Adipocyte (in vitro differentiated cells): ENCODE measurements at places on chromosomes 7 and 10.

DNA sequence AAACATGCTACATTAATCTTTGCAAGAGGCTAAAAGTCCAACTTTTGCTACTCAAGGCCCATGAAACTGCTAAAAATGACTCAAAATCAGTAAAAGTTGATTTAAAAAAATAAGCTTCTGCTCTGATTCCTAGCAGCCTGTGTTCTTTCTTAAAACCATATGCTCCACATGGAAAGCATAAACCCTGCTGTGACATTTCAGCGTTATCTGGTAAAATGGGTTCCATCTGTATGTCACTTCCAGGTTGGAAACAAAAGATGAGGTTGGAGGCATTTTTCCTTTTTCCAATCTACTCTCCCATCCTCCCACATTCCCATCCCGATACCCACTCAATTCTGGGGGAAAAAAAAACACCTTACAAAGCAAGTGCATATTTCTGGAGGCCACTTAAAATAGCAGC lies 439.5 kb downstream of the NEBL start:
- DNase-seq, result no peak

GRCh38 chr10:119246862-119247549 lies 39.6 kb downstream of the GRK5 start:
- peak; percentile 95 for DNase-seq

GRCh38 chr10:62048919-62049623 lies 147.6 kb downstream of the ARID5B start:
- DNase-seq, result peak; percentile 96

GRCh38 chr10:30727524-30727923 lies 98.0 kb upstream of the LYZL2 start:
- DNase-seq, result no peak

DNA sequence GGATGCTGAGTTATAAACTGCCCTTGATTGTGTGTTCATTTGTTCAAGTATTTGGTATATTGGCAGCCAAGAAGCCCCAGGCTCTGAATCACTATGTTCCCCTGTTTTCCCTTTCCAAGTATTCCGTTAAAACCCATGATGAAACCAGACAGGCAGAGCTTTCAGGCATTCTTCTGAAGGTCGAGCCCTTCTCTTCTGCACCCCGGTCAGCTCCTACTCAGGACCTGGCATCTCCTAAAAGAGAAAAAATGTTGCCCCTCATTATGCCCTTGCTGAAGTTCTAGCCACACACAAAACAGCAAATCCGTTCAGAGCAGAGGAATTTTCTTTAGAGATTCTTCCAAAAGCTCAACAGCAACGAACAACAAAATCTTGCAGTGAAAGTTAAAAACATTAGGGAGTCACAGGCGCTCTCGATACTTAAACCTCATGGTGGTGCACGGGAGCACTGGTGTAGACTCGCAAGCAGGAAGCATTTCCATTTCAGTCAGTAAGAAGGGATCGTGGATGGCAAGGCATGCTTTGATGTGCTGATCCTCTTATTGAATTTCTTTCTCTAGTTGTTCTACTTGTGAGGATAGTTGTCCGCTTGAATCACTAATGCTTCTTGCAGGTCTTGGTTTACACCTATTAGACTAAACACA lies 264.9 kb downstream of the SKIDA1 start:
- no peak for DNase-seq

GRCh38 chr7:106012935-106013439 lies 49.9 kb downstream of the CDHR3 start:
- peak; percentile 85 for DNase-seq

- no peak for DNase-seq
Observed at GRCh38 chr10:121007264-121007663, 156.1 kb downstream of the WDR11 start.

DNA sequence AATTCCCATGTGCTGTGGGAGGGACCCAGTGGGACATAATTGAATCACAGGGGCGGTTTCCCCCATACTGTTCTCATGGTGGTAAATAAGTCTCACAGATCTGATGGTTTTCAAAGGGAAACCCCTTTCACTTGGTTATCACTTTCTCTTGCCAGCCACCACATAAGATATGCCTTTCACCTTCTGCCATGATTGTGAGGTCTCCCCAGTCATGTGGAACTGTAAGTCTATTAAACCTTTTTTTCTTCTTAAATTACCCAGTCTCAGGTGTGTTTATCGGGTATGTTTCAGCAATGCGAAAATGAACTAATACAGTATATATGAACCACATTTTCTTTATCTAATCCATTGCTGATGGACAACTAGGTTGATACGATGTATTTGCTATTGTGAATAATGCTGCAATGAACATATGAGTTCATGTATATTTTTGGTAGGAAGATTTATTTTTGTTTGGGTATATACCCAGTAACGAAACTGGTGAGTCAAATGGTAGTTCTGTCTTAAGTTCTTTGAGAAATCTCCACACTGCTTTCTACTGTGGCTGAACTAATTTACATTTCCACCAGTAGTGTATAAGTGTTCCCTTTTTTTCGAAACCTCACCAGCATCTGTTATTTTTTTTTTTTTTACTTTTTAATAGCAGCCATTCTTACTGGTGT lies 70.0 kb upstream of the HGF start:
- DNase-seq, result no peak

DNA sequence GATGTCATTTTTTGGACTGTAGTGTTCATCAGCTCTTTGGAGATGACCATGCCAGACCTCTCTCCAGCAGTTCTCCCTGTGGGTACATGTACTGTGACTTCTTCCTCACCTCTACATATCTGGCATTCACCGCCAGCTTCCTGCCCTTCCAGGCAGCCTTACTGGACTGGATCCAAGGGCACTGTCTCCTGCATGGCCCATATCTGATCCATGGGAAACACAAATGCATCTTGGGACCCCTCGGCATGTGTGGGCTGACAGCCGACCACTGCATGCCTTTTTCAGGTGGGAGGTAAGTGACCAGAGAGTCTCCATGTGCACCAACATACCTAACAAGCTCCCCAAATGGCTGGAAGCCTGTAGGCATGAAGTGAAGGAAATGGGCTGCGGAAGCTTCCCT lies 3.9 kb upstream of the BLVRA start:
- no peak for DNase-seq

DNA sequence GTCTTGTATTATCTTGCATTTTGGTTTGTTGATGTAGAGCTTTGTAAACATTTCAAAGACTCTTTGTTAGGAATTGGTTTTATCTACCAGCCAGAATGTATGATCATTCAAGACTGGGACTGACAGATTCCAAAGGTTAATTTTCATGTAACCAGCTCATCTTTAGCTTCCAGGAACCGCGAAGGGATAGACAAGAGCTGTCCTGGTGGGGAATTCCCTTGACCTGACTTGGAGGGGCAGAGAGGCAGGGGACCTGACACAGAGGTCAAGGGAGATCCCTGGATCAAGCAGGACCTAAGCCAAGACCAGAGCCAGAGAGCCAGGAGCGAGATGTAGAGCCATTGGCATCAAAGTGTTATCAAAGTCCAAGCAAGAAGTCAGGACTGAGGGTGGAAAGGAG lies 6.6 kb upstream of the LOXL4 start:
- DNase-seq, result no peak
